ENCODE measurements at places on chromosomes 7 and 10.

DNA sequence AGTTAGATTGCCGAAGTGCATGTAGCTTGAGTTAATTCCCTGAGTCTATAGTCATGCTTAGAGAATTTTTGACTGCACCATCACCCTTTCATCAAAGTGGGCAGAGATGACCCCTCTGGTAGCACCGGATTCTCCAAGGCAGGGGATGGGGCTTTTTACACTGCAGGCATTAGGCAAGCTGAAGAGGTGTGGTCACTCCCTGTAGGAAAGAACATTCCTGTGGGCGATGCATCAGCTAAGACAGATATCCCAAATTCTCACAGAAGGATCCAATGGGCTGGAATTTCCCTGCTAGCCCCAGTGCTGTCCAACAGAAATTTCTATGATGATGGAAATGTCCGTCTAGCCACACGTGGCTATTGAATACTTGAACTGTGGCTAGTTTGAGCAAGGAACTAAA lies 118.2 kb downstream of the ADAM12 start:
- DNase-seq, result no peak

DNA sequence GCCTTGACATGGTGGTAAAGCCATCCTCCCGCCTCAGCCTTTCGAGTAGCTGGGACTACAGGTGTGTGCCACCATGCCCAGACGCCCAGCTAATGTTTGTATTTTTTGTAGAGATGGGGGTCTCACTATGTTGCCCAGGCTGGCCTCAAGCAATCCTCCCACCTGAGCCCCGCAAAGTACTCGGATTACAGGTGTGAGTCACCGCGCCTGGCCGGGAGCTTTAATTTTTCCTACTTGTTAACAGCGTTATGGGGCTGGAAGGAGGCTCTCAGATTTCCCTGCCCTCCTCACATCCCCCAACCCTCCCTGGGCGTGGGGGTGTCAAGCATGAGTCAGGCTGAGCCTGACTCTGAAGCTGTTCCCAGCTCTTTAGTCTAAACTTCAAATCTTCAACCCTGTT lies 8.3 kb downstream of the ALKBH4 start:
- DNase-seq, result no peak

DNA sequence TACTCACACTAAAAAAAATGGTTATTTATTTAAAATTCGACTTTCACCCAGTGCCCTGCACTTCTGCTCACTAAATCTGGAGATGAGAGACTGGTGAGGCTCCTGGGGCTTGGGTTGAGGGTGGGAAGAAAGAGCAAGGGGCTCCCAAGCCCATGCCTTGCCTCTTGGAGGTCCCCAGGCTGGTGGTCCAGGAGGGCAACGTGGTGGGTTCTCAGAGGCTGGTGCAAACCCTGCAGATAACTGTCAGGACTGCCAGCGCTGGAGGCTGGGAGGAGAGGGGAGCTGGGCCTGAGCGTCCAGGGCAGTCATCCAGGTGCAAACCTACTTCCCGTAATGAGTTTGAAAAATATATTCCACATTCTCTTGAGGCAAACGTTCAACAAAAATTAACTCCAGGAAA lies 528.3 kb downstream of the GLRX3 start:
- no peak for DNase-seq

DNA sequence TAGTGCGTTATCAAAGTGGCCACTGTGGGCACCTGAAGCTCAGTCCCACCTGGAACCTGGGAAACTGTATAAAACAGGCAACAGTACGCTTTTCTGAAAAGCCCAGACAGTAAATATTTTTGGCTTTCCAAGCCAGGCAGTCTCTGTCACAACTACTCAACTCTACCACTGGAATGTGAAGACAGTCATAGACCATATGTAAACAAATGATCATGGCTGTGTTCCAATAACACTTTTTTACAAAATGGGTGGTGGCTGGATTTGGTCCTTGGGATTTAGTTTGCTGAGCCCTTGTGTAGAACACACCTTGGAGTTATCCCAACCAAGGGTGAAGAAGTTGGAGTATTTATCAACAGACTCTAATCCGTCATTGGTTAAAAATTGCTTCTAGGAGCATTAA lies 259.9 kb downstream of the SKIDA1 start:
- DNase-seq, result no peak
